G401 (cell line): ENCODE measurements at places on chromosomes 12 and 14.

GRCh38 chr12:132437943-132438700 is 51.8 kb upstream of the FBRSL1 start:
- DNase-seq = no peak

GRCh38 chr12:72677846-72678245 is 405.7 kb downstream of the TRHDE start:
- no peak for DNase-seq

DNA sequence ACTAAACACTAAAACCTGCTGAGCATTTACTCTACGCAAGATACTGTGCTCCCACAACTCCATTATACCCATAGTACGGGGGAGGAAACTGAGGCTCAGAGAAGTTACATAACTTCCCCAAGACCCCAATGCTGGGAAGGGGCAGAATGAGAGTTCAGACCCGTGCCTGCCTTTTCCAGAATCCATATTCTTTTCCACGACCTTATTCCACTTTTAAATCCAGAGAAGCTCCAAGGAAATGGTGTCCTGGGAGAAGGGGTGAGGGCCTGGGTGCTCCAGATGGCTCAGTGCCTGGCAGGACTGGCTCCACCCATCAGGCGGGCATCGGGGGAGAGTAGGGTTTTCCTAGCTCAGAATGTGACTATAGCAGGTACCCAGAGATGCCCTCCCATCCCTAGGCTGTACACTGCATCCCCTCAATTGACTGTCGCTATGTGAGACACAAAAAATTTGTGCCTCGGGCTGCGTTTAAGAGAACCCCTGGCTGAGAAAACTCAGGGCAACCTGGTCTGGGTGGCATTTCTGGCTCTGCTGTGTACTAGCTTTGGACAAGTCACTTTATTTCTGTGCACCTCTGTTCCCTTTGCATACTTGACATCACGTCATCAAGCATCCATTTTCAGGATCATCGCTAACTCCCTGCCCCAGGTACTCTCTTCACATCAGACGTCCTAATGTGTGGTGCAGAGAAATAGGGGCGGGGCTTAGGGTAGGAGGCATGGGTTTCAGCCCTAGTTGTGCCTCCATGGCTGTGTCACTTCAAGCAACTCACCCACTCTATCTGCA is 11.6 kb upstream of the IQSEC3 start:
- no peak for DNase-seq

DNA sequence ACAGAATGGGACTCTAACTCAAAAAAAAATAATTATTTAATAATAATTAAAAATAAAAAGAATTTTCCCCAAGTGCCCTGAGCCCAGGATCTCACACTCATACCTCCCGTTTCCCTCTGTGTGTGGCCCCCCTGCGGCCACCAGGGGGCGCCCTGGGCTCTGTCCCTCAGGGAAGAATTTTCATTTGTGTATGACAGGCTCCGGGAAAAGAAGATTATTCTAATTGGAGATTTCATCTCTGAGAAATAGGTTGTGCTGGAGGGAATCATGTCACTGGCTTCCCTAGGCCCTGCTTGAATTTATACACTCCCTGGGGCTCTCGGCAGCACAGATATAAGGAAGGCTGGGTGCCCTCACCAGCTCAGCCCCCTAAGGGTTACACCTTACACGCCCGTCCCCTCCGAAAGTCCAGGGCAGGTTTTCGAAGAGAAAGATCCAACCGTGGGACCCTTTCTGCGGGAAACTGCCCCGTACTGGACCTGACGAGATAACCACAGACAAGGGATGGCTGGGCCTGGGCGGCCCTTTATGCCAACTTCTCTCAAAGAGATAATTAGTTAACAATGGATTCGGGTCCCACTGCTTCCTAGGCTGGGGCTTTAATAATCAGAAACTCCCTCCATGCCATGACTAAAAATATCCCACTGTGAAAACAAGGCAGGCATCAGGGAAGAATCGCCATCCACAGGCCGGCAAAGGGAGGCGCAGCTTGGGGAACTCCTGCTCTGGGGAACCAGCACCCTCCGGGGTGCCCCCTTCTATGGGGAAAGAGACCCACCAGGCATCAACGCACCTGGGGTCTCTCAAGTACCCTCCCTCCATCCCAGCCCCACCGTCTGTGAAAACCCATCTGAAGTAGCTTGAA is 80.7 kb downstream of the KDM2B start:
- DNase-seq = peak; percentile 86

DNA sequence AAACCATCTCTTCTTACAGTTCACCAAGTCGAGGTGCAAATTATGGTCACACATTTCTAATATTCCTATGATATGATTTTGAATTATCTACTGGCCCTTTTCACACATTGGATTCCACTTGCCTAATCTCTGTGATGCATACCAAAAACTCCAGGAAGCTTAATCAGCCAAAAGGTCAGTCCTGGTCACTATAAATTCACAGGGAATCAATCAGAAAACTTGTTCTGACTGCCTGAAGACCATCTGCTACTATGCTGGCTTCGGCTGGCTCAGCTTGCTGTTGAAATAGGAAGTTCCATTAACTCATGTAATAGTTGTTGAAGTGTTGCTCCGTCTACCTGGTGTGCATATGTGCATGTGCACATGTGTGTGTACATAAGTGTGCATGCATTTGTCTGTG is 142.8 kb upstream of the FLRT2 start:
- no peak for DNase-seq
